ENCODE measurements at places on chromosomes 3 and 15. TPM values are rescaled to one million over a fixed set of nuclear protein-coding genes. Genes with fewer than 3 reads are reported as not detected.

Gene CDHR4
- total RNA-seq, result not detected

Gene GADL1
- not detected for total RNA-seq

Gene NPAP1
- not detected for total RNA-seq

Gene GATA2
- total RNA-seq, result not detected

Gene LRRC2
- 0.11 TPM for total RNA-seq
